Left renal pelvis (tissue), 4 donors: ENCODE measurements at places on chromosomes 12 and 14.

DNA sequence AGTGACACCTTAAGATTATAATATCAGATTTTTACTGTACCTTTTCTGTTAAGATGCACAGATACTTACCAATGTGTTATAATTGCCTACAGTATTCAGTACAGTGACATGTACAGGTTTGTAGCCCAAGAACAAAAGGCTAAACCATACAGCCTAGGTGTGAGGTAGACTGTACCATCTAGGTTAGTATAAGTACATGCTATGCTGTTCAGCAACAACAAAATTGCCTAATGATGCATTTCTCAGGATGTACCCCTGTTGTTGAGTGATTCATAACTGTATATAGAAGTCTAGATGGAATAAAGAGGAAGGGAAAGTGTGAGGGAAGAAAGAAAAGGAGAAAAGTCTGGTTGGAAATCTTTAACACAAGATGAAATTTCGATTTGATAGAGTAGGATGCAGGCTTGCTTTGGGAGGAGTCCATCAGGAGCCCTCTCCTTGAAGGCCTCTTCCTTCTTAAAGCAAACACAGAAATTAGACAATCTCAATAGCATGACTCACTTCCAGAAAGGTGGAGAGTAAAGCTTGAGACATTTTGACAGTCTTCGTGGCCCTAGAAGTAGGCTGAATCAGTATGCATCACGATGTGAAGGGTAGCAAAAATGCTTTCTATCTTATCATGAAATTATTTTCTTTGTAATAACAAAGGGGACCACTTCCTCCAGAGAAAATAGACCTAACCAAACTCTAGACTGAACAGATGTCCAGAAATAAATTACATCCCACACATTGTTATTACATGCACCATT is 191.5 kb downstream of the SYT1 start:
- no peak for DNase-seq

GRCh38 chr12:3655328-3655900 is 97.5 kb downstream of the CRACR2A start:
- DNase-seq = no peak

DNA sequence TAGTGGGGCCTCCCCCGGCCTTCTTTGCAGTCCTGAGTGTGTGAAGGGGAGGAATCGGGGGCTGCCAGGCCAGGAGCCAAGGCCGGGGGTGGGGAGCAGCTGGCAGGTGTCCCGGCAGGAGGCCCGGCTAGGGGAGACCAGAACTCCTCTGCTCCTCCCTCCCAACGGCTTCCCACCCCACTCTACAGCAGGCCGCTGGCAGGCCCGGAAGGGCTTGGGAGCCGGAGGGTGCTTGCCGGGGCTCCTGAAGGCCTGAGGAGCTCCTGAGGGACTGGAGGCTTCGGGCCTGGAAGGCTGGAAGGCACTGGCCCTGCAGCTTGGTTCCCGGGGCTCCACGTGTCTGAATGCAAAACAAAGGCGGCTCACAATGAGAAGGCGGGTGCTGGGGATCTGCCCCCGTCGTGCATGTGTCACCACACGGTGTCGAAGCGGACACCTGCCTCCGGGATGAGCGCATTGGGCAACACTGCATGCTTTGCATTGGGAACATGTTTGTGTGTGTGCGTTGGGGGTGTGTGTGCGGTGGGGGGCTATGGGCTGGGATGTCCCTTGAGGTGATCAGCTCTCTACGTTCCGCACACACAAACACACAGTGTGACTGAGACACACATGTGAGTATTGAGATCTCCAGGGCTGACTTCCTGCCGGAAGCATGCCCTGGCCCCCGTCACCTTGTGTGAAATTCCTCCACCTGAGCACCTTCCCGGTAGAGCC is 30.9 kb upstream of the ANKRD9 start:
- DNase-seq = peak; percentile 64

GRCh38 chr14:67856827-67857226 is 37.2 kb downstream of the RAD51B start:
- DNase-seq = no peak

DNA sequence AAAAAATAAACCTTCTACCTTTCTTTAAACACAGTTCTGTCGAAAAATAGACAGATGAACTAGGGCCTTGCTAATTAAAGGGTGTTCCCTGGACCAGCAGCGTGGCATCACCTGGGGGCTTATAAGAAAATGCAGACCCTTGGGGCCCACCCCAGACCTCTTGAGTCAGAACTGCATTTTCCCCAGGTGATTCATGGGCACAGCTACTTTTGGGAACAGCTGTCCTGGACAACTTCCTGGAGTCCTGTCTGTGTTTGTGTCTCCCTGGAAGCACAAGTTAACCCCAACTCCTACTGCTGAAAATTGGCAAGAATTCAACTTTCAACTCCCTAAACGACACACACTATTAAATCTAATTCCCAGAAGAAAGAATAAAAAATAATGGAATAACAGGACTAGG is 17.8 kb downstream of the FBLN5 start:
- DNase-seq = no peak

DNA sequence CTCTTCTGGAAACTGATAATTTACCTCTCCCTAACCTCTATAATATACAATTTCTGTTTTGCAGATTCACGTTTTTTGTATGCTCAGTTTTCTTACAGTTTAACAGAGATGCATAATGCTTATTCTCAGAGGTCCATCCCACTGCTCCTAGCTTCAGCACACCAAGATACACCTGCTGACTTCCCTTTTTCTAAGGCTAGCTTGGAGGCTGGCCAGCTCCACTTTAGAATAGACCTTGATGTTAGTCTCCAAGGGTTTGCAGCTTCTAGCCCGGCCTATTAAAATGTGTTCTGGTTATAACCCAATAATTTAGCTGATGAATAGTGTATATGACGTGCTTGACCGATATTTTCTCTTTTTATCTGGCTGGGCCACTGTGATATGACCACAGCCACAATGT is 261.2 kb downstream of the EGLN3 start:
- no peak for DNase-seq
